ENCODE measurements at places on chromosomes 7 and 10.

- no peak for DNase-seq
Observed at GRCh38 chr7:94089806-94090205, 85.7 kb upstream of the BET1 start.

- DNase-seq = no peak
Observed at GRCh38 chr10:7580520-7580919, 86.2 kb downstream of the ITIH5 start.

GRCh38 chr10:112137154-112137987 lies 46.2 kb downstream of the GPAM start:
- DNase-seq = peak; percentile 58

GRCh38 chr7:41825927-41826480 lies 123.1 kb upstream of the INHBA start:
- no peak for DNase-seq

- no peak for DNase-seq
Observed at GRCh38 chr7:63041786-63042185, 956.9 kb upstream of the ZNF722 start.

DNA sequence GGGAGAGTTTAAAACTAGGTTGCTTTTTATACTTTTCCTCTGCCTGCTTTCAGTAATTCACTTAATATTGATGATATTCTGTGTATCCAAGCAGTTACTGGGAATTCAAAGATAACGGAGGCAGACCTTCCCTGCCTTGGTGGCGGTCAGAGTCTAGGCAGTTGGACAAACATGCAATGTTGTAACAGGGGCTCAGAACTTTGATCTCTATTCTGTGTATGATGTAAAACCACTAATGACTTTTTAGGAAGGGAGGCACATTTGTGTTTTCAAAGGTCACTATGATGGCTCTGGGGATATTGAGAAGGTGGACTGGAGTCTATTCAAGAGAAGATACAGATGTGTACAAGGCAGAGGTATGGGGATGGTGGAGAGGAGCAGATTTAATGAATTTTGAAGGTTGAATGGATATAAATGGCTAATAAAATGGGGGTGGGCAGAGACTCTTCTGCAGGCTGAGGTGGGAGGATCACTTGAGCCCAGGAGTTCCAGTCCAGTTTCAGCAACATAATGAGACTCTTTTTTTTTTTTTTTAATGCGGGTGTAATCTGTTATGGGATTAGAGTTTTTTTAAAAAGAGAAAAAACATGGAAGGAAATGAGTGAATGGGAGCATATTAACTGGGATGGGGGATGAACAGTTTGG lies 5.7 kb upstream of the PON2 start:
- DNase-seq = no peak

DNA sequence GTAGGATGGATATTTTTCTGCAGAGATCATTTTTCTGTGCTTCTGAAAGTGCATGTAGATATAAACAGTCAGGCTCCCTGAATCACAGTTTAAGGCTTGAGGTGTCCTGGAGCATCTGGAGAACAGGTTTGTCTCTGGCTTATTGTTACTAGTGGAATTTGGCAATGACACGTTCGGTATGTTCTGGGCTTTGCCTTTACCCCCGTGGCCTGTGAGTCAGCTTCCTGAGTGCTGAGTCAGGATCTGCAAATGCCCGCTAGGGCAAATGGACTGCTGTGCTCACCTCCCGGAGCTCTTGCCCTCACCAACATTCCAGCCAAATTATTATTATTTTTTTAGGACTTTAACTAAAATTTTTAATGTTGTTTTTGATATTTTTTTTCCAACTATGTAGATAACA lies 192.5 kb upstream of the PRSS1 start:
- no peak for DNase-seq

GRCh38 chr7:149558149-149558861 lies 60.7 kb upstream of the ZNF746 start:
- DNase-seq = no peak

DNA sequence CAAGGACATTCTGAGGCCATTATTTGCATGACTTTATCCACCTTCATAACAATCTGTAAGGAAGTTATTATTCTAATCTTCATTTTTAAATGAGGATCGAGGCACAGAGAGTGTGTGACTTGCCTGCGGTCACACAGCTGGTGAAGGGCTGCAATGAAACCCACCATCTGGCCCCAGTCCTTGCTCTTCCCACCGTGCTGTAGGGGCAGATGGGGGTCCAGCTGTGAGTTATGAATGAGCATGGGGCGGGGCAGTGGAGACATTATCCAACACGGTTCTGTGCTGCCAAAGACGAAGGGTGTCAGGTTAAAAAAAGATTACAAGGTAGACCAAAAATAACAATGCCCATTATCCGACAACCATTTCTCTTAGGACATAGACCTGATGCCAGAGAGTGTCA lies 417.5 kb upstream of the MGMT start:
- no peak for DNase-seq

DNA sequence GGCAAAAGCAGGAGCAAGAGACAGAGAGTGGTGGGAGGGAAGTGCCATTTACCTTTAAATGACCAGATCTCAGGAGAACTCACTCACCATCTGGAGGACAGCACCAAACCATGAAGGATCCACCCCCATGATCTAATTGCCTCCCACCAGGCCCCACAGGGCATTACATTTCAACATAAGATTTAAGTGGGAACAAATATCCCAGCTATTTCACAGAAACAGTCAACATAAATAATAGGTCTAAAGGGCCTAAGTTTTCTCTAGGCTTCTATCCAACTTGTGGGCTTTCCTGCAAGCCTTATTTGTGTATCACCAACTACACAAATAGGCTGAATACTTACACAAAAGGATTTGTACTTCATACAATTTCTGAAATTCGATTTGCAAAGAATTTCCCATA lies 196.8 kb upstream of the POT1 start:
- DNase-seq = no peak

- DNase-seq = no peak
Observed at GRCh38 chr7:108618056-108618455, 48.4 kb downstream of the DNAJB9 start.

- no peak for DNase-seq
Observed at GRCh38 chr10:48594803-48595538, 9.9 kb downstream of the ARHGAP22 start.

All from nucleus accumbens (tissue), 56 donors.